NCI-H226 (cell line): ENCODE measurements at places on chromosomes 7 and 10.

GRCh38 chr7:74056096-74056915 is 27.3 kb upstream of the LIMK1 start:
- DNase-seq, result no peak

DNA sequence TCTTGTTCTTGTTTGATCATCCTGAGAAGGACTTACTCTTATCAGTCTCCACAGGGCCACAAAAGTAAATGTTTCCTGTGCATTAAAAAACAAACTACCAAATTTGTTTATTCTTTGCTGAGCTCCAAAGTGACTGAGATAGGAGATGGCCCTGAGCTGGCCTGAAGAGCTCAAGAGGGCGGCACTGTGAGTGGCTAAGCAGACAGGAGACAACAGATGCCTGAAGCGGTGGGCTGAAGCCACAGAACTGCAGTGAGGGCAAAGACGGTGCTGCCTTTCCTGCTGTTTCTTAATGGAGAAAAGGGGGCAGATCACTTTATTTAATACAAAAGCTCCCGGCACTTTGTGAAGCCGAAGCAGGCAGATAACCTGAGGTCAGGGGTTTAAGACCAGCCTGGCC is 379.6 kb downstream of the ARL4A start:
- DNase-seq, result no peak

DNA sequence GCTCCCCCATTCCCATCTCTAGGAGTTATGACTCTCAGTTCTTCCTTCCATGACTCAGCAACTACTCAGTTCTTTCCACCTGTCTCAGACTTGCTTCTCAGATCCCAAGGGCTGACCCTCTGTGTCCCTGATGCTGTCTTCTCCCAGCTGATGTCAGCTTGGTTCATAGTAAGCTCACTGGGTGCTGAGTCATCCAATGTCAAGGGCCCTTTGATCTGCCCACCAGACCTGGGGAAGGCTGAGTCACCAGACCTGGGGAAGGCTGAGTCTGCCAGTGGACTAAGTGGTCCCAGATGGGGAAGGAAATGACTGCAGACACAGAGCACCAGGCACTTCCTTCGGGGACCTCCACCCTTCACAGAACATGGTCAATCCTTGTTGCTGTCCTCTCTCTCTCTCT is 76.1 kb upstream of the ZEB1 start:
- DNase-seq, result peak; percentile 61

GRCh38 chr7:100952641-100953040 is 3.3 kb downstream of the MUC3A start:
- DNase-seq, result no peak

DNA sequence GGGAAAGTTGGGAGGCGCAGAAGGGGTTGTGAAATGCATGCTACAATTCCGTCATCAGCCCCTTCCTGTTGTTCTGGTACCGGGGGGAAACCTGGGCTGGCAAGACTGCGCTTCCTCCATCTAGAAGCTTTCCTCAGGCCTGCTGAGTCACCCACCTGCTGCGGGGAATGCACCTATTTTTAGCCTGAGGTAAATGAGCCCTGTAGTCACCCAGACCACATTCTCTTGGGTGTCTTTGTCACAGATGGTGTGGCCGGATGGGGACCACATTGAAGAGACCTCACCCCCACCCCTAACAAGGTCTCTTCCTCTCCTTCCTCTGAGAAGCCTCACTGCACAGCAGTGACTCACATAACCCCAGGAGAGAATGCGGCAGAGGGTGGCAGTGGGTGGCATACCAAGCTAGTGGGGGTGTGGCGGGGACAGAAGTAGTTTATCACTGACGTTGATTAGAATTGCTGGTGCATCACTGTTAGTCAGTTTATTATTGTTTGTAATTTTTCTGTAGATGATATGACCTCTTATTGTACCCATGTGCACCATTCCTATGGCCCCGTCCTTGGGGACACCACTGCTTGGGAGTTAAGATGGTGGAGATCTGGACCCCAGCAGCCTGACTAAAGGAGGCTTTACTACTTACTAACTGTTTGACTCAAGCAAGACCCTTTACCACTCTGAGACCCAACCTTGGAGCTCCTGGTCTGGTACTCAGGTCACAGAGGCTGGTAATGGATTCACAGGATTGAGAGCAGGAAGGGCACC is 83.0 kb upstream of the DUSP5 start:
- peak; percentile 84 for DNase-seq

DNA sequence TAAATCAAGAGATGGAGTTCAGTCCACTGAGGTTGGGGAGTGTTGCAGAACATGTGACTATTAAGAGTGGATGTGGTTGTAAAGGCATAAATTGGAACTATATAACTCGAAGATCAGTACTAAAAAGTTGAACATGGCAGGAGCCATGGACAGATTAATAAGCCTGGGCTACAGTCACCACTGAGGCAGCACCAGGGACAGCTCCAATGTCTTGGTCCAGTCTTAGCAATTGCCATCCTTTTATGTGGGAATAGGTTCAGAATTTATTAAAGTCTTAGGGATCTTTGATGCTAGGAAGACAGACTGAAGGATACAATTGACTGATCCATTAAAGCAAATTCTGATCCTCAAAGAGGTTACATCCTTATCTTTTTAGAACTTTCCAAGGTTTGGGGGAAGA is 156.6 kb downstream of the ADRA2A start:
- no peak for DNase-seq

DNA sequence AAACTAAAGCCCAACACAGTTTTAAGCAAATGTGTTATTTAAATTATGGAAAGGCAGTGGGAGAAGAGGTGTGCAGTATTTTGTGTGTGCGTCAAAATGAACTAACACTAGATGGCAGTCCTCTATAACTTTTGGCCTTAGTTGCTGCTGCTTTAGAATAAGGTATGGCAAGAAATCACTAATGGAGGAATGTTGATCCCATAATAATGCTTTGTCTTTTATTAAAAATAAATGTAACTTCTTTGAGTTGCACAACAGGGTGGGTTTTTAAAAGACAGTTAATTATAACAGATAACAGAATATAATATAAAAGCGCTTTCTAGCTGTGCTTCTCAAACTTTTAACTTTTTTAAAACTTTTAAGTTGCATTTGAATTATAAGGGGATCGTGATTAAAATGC is 56.4 kb downstream of the BBS9 start:
- peak; percentile 63 for DNase-seq

DNA sequence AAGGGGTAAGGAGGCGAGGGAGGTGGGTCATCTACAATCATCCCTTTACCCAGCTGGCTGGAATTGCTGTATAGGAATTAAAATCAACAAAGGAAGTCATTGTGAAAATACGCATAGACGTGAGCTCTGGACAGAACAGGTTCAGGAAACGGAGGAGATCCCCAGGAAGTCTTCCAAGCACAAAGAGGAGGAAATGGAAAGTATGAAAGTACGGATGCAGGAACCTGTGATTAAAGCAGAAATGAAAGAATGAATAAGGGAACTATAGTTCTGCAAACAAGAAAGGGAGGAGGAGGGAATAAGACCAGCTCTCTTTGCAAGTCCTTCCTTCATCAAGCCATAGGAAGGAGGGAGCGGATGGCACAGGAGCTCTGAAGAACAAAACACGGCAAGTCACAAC is 61.8 kb downstream of the PYROXD2 start:
- DNase-seq, result no peak

DNA sequence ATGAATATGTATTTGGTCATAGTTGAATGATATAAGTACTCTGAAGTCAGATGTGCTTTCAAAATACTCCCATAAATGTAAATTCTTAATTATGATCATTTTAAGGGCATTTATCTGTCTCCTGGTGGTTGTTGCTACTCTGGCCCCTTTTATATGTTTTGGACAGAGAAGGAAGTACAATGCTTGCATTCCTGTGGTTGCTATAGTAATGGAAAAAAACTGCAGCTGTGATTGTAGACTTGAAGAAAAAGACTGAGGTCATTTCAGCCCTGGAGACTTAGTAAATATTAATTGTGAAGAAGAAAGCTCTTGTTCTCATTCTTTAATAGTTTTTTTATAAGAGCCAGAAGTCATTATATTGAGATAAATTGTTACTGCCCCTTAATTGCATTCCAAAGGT is 70.2 kb upstream of the FERD3L start:
- peak; percentile 69 for DNase-seq

DNA sequence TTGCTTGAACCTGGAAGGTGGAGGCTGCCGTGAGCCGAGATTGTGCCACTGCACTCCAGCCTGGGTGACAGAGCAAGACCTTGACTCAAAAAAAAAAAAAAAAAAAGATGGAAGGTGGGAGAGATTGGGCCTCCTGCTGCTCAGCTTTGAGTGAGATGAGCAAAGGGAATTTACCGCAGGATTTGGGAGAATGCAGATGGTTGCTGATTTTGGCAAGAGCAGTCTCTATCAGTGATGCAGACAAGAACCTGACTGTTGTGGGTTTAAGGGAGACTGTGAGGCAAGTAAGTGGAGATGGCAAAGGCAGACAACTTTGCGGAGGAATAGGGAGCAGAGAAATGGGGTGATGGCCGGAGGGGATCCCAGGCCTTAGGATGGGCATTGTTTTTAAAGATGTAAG is 1140.8 kb upstream of the AUTS2 start:
- no peak for DNase-seq

DNA sequence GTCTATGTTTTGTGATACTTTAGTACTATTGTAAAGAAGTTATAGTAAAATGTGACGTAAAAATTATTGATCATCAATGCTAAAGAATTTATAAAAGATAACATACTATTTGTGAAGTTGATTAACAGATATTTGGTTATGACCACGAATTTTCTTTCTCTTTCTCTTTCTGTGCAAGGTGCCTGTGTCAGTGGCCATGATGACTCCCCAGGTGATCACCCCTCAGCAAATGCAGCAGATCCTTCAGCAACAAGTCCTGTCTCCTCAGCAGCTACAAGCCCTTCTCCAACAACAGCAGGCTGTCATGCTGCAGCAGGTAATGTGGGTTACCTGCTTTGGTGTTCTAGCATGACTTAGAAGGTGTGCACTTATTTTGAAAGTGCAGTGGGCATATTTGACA is 213.7 kb downstream of the FOXP2 start:
- no peak for DNase-seq

DNA sequence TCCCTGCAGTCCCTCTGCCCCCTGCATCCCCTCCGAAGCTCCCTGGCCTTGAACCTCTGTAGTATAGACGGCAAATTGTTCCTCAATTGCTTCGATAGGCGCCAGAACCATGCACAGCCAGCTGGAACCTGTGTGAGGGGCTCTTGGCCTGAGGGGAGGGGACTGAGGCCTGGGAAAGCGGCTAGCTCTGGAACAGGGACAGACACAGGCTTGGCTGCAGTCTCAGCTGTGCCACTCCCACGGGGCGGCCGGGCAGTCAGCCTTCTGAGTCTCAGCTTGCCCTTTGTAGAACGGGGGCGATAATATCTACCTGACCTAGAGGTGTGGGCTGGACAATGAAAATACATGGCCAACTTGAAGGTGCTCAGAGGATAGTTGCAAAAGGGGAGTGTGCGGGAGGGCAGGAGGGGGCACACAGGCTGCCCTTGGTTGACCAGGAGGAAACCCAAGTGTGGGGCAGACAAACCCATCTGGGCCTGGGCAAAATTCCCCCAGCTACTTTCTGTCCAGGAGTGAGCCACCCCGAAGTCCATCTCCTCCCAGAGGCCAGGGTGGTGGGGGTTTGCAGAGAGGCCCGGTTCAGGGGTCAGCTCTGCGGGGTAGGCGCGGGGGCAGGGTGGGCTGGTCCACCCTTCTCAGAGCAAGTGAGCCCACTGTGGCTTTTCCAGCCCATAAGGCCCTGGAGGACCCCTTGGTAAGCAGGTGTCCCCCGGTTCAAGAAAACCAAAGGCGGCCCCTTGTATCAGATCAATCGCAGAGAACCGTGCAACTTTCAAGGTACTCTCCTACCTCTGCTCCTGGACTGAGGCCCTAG is 4.6 kb downstream of the CRYGN start:
- DNase-seq, result no peak

DNA sequence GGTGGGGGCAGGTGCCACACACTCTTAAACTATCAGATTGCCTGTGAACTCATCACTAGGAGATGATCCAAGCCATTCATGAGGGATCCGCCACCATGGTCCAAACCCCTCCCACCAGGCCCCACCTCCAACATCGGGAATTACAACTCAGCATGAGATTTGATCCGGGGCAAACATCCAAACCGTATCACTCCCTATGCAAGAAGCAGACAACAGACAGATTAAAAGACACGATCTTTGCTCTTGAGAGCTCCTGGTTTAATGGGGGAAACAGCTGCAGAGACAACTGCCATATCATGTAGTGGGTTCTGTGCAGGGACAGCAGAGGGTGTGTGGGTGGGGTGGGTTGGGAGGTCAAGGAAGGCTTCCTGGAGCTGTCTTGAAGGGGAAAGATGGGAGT is 123.6 kb downstream of the EMX2 start:
- DNase-seq, result no peak

- no peak for DNase-seq
Measured at GRCh38 chr7:9874182-9874581, 1099.5 kb upstream of the PHF14 start.

DNA sequence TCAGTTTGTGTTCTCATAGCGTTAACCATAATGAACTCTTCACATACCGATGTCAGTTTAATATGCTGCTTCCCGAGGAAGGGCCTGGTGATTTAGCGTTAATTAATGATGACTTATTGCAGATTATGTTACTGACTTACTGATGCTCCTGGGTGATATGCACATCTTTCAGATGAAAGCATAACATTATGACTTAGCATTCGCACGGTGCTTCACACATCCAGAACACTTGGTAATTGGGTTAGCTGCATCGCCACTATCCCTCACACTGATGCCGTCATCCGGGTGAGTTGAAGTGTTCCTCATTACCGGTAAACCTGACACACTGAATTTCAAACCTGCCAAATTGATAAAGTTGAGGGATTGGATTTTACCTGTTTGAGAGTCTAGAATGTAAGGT is 239.0 kb upstream of the PODXL start:
- DNase-seq, result no peak

DNA sequence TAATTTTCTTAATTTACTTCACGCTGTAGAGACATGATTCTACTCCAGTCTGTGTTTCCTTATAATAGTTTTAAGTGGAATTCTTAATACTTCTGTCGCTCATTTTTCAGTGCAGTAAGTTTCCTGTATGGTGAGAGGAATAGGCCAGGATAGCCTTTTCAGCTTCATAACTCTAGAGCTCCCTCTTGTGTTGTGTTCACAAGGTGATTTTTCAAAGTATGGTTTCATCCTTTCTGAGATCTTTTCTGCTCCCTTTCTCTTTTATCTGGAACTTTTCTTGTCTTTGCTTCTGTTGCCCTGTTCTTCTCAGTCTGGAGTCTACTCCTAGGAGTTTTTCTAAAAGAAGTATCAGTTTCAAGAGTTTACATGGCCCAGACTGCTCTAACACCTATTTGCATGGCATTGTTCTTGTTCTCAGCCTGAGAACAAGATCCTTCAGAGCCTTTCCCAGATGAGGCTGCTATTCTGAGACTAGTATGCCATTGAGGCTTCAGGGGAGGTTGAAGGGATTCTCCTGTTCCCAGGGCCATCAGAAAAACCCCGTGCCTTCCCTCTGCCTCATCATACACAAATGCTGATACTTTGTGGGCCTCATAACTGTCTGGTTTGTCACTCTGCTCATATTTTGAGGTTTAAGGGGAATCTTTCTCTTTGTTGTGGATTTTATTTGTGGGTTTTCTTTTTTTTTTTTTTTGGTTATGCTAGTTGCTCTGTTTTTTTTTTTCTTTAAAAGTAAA is 21.8 kb downstream of the NET1 start:
- DNase-seq, result peak; percentile 7
